ENCODE measurements at places on chromosomes 6 and 20.

DNA sequence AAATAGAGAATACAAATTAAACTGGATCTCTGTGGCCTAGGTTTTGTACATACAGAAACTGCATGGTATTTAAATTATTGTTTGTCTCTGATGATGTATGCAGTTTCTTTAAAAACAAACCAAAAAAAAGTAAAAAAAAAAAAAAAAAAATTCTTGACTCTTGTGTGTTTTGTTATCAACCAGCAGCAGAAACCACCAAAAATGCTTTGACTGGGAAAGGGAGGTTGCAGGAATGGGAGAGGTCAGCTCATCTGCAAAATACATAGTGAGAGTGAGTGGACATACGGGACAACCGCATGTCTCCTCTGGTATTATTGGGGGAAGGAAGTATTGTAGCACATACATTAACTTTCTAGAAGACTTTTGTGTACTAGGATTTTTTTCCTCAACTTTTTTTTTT lies 38.0 kb downstream of the TBC1D7 start:
- DNase-seq = no peak

DNA sequence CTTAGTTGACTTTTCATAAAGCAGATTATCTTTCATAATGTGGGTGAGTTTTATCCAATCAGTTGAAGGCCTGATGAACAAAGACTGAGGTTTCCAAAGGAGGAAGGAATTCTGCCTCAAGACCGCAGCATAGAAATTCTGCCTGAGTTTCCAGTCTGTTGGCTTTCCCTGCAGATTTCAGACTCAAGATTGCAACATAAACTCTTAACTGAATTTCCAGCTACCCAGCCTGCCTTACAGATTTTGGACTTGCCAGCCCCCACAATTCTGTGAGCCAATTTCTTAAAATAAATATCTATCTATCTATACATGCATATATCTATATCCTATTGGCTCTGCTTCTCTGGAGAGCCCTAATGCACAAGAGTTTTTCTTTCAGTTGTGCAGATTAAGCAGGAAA lies 57.3 kb upstream of the SMLR1 start:
- DNase-seq = no peak

- no peak for DNase-seq
These were observed 325.5 kb upstream of the CITED2 start for GRCh38 chr6:139699911-139700310.

- DNase-seq = no peak
These were observed 55.3 kb downstream of the DLL1 start for GRCh38 chr6:170235391-170236125.

DNA sequence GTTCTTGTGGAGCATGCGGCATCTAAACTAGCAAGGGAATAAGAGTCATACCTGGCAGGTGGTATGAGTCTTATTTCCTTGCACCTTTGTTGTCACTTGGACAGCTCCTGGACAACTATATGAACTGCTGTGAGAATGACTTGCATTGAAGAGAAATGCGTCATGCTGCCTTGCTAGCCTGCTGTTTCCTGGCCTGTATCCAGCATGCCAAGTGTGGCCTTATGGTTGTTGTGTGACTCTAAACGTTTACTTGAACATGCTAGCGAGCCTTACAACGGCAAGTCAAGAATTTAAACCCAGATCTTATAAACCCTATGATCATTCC lies 90.4 kb downstream of the CEP162 start:
- no peak for DNase-seq

- DNase-seq = peak; percentile 89
These were observed at the start of the genes PFDN6 and WDR46 for GRCh38 chr6:33288921-33289783. Gene PFDN6, plus strand, starts transcription at chr6:33289601. Its CDS starts 256 bp downstream, at chr6:33289857. Gene WDR46, minus strand, starts transcription at chr6:33289239. Its CDS starts 69 bp downstream, at chr6:33289170.

DNA sequence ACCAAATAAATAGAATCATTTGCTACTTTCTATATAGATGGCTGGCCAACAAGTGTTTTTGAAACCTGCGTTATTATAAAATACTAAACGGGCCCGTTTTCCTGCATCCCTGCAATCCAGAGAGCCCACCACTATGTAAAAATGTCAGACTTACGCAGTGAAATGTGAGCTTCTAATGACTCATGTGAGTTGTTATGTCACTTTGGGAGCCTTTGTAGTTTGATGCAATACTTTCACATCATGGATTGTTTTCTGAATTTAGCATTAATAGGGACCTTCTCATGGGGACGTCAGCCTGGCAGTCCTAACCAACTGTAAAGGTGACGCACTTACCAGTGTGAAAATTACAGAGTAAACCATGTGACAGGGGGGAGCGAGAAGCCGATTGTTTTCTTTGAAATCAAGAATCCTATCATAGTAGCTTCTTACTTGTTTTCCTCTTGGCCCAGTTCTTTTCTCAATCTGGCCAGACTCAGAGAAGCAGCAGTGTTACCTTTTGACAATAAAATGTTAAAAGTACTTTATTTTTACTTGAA lies 75.3 kb downstream of the SSR1 start:
- no peak for DNase-seq

DNA sequence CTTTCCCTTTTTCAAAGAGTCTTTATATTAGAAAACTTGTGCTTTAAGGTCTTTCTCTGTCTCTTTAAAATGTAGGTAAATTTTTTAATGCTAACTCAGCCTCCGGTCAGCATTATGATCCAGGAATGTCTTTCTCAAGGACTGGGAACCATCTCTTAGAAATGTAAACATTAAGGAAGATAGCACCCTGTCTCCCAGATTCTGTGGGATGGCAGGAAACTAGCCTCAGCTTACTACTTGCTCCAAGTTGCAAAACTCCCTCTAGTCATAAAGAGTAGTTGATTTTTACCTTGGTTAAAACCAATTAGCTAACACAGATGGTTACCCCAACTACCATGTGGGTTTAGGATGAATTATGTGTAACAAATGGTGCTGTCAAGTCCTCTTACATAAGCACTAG lies 4.7 kb upstream of the TAAR1 start:
- no peak for DNase-seq

DNA sequence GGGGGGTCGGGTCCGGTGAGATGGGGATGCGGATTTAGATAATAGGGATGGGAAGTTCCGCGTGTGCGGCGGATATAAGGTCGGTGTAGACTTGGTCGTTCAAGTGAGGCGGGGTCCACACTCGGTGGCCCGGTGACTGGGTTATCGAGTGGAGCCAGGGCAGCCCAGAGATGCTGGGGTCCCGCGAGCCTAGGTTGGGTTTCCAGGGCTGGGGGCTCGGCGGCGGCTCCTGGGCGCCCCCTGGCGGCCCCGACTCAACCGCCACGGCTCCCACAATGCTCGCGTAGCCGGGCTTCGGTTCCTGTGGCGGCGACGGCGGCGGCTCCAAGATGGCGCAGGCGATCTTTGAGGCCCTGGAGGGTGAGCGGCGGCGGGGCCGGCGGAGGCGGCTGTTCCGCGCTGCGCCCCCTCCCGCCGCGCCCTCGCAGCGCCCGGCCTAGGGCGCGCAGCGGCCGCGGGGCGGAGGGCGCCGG lies at the start of gene ZNF341:
Gene ZNF341 (plus strand): TSS at position 304 of the 473 bp plus-strand sequence. CDS start 26 bp downstream, at position 330.
- peak; percentile 85 for DNase-seq

GRCh38 chr20:50163570-50164317 lies 10.2 kb upstream of the PEDS1 start:
- no peak for DNase-seq

DNA sequence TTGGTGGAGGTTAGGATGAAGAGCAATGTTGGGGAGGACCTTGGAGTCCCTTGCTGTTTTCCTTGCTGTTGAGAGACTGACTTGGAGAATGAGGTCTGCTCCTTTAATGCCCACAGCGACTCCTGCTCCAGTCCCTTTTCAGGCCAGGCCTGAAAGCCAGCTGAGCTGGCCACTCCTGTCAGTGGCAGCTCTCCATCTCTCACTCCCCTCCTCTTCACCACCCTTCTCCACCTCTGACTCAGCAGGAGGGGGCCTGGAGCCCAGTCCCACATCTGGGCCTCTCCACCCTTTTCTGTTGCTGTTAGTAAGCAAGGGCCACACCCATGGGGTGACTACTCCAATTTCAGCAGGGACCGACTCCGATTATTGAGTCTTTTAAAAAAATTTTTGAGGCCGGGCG lies 2.2 kb downstream of the SNX21 start:
- no peak for DNase-seq

- DNase-seq = peak; percentile 51
These were observed 7.2 kb upstream of the IL20RA start for GRCh38 chr6:137051790-137052472.

- no peak for DNase-seq
These were observed 712.9 kb upstream of the MAP3K7 start for GRCh38 chr6:91299544-91300491.

DNA sequence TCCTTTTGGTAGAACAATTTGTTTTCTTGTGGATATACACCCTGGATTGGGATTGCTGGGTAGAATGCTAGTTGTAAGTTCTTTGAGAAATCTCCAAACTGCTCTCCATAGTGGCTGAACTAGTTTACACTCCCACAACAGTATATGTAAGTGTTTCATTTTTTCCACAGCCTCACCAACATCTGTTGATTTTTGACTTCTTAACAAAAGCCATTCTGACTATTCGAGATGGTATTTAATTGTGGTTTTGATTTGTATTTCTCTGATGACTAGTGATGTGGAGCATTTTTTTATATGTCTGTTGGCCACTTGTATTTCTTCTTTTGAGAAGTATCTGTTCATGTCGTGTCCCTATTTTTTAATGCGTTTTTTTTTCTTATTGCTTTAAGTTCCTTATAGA lies 444.1 kb downstream of the CBLN4 start:
- DNase-seq = no peak

- no peak for DNase-seq
These were observed 47.5 kb upstream of the CD93 start for GRCh38 chr20:23133560-23133998.

DNA sequence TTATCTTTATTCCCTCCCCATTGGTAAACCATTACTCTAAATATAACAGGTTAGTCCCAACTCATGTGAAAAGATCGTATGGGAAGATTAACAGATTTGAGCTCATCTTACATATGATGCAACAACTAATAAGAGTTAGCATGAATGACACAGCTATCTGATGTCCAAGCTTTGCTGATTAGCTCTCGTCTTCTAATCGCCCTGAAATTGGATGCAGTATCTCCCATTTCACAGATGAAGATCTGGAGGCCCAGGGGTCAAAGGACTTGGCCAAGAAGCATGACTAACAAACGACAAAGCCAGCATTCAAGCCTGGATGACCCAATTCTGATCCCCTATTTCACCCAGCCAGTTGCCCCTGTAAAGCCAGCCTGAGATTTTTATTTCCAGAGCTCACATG lies 8.4 kb upstream of the BMP7 start:
- no peak for DNase-seq

DNA sequence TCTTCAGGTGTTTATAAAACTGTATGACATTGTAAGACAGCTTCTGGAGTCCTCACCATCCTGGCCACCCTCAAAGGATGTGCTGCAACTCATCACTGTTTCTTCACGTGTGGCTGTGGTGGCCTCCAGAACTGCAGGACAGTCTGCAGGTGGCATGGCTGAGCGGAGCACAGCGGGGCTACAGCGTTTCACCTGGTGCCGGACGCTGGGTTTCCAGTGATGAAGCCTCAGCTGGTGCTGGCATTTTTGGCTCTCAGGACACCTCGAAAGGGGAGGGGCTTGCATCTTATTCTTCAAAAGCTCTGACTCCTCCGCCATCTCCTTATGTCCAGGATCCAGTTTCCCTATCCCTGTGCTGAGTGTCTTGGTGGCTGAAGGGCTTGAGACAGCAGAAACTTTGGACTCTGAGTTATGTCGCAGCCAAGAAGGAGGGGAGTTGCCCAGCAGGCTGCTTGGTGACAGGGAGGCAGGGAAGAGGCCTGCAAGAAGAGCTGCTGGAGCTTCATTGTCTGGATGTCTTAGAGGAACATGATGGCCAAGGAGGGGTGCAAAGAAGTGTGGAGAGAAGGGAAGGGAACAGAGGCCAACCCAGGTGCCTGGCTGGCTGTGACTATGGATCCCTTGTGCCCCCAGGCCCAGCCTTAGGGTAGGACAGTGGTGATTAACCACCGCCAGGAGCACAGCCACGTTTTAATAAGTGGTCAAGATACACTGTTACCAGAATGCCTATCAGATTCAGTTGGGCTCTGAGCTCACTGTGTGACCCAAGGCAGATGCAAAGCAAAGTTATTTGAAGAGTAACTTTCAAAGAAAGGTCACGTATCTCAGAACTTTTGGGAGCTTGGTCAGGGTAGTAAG lies 58.7 kb downstream of the GTF2H5 start:
- no peak for DNase-seq

GRCh38 chr6:21005816-21006570 lies 471.7 kb downstream of the CDKAL1 start:
- DNase-seq = peak; percentile 56

DNA sequence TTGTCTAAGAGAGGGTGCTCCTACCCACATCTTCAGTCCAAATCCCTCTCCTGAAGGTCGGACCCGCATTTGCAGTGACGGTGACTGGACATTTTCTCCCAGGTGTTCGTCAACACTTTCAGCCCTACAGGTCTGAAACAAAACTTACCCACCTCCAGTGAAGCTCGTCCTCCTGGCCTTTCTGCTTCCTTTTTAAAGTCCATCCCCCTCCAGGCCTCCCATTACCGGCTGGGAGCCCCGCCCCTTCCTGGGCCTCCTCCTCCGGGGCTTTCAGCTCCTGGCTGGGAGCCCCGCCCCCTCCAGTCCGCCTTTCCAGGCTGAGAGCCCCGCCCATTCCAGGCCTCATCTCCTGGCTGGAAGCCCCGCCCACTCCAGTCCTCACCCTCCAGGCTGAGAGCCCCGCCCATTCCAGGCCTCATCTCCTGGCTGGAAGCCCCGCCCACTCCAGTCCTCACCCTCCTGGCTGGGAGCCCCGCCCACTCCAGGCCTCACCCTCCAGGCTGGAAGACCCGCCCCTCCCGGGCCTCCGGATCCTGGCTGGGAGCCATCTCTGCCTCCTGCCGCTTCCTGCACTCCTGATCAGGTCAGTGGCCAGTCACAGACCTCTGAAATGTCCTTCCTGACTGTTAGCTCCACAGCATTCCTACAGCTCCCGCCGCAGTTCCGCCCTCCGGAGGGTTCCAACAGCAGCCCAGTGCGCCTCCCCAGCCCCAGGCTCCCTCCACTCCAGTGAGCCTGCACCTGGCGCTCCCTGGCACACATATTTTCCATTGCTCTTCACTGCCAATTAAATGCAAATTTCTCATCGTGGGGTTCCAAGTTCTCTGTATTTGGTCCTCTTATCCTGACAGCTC lies 98.5 kb downstream of the LY86 start:
- peak; percentile 96 for DNase-seq

DNA sequence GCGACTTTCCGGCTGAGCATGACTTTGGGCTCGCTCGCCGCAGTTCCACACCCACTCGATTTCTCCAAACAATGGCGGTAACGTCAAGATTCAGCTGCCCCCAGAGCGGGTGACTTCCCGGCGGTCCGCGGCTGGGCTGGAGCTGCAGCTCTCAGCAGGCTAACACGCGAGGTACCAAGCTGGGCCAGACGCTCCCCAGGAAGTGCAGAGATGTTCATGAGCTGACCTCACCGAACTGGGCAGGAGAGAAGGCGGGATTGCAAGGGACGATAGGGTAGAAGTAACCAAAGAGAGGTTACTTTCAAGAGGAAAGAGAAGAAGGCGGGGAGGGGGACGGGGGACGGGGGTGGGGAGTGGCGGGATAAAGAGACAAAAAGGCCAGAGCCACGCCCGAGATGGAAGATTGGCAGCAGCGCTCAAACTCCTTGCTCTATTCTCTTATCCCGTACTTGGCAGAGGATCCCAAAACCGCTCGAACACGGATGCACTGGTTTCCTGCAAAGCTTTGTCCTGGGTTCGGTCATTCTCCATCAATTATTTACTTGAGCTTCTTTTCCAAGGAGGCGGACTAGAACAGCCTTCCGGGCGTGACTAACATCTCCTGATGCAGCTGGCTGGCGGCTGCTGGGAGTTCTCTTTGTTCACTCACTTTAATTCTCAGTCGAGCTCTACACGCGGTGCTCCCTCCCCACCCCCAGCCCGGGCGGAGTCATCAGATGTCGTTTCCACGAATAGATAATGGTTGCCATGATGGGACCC lies at the start of gene MTCL3:
Gene MTCL3 (minus strand): TSS at position 626 of the 759 bp plus-strand sequence.
- no peak for DNase-seq

- DNase-seq = no peak
These were observed 106.3 kb downstream of the TNFRSF21 start for GRCh38 chr6:47203266-47203937.

- DNase-seq = peak; percentile 80
These were observed 31.7 kb upstream of the IL20RA start for GRCh38 chr6:137076277-137077068.
